ENCODE measurements at places on chromosomes 12 and 14. TPM values are rescaled to one million over a fixed set of nuclear protein-coding genes. Genes with fewer than 3 reads are reported as not detected.

Gene FAM186B
- 1.1 TPM for total RNA-seq

Gene LMNTD1
- not detected for total RNA-seq

Gene EIF2S3B
- total RNA-seq, result 0.45 TPM

Gene MRPS35
- total RNA-seq, result 50.8 TPM

Gene ABCC9
- total RNA-seq, result 10.5 TPM

Gene DAO
- total RNA-seq, result not detected

Gene TMEM132C
- total RNA-seq, result 0.68 TPM

- H3K4me3 ChIP-seq, result no peak overlapping the region
- DNase-seq, result no peak
- H3K36me3 ChIP-seq, result no peaks in the 10 kb centered on the region
- no peak overlapping the region for H3K27ac ChIP-seq
These were observed 85.8 kb upstream of the DYRK2 start for GRCh38 chr12:67562513-67563287.

- no peak overlapping the region for H3K4me3 ChIP-seq
- no peak overlapping the region for H3K27ac ChIP-seq
- no peak for DNase-seq
- no peaks in the 10 kb centered on the region for H3K36me3 ChIP-seq
- no peaks in the 10 kb centered on the region for H3K4me1 ChIP-seq
These were observed 35.4 kb downstream of the PACS2 start for GRCh38 chr14:105349992-105350391.

DNA sequence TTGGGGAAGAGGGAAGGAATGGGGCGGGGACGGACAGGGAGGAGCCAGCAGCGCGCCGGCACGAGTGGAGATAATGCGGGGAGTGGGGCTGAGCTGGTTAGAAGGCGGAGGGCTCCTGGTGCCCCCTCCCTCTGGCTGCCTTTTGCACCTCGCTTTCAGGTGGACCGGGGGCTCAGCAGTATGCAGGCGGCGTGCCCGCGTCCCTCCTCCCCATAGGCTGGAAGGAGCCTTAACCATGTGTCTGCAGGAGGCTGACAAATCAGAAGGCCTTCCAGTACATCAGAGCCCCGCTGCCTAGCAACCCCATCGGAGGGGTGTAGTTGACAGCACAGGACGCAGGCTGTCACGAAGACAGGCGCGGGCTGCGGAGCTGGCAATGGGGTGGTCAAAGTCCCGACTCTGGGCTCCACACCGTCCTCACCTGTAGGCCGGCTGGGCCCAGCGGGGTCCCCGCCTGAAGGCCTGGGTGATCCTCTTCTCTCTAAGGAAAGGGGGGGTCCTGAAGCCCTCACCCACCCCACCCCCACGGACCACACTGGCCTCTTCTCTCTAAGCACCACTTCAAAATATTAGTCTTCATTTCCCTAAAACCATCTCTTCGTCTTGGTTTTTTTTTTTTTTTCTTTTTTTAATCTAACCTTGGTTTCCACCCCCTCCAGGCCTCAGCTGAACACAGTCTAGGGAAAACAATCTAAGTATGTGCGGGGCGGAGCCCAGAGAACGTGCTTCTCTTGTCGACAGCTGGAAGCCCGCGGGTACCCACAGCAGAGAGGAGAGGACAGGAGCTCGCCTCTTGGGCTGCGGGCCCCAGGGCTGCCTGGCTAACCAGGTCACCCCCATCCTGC is 44.5 kb downstream of the KDM2B start:
- peaks cover 31% of the 10 kb centered on the region for H3K4me1 ChIP-seq
- peak overlapping the region; percentile 53 for H3K4me3 ChIP-seq
- H3K36me3 ChIP-seq, result no peaks in the 10 kb centered on the region

DNA sequence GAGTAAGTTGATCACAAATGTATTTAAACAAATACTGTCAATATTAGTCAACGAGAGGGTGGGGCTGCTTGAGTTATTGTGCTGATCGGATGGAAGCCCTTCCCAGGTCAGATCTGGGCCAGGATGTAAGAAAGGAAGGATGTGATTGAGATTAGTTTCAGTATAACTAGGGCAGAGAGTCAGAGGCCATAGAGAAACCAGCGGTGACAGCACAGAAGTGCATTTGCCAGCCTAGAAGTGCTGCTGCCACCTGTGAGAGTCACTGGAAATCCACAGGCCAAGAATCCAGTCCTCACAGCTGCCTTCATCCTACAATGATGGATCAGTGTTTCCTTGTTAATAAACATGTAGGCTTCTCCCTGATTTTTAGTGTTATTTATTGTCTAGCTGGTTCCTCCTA is 9.8 kb upstream of the FERMT2 start:
- peak; percentile 39 for DNase-seq
- peak overlapping the region; percentile 65 for H3K27ac ChIP-seq
- H3K4me3 ChIP-seq, result no peak overlapping the region

- DNase-seq, result no peak
- no peak overlapping the region for H3K4me3 ChIP-seq
- H3K27ac ChIP-seq, result no peak overlapping the region
- no peaks in the 10 kb centered on the region for H3K27me3 ChIP-seq
These were observed 458.4 kb upstream of the SYT1 start for GRCh38 chr12:78406213-78406612.

- no peak for DNase-seq
- no peaks in the 10 kb centered on the region for H3K27me3 ChIP-seq
- H3K4me1 ChIP-seq, result peaks cover 25% of the 10 kb centered on the region
- no peak overlapping the region for H3K27ac ChIP-seq
- no peaks in the 10 kb centered on the region for H3K36me3 ChIP-seq
- no peak overlapping the region for H3K4me3 ChIP-seq
These were observed 8.6 kb downstream of the PLEKHH1 start for GRCh38 chr14:67541448-67542387.

DNA sequence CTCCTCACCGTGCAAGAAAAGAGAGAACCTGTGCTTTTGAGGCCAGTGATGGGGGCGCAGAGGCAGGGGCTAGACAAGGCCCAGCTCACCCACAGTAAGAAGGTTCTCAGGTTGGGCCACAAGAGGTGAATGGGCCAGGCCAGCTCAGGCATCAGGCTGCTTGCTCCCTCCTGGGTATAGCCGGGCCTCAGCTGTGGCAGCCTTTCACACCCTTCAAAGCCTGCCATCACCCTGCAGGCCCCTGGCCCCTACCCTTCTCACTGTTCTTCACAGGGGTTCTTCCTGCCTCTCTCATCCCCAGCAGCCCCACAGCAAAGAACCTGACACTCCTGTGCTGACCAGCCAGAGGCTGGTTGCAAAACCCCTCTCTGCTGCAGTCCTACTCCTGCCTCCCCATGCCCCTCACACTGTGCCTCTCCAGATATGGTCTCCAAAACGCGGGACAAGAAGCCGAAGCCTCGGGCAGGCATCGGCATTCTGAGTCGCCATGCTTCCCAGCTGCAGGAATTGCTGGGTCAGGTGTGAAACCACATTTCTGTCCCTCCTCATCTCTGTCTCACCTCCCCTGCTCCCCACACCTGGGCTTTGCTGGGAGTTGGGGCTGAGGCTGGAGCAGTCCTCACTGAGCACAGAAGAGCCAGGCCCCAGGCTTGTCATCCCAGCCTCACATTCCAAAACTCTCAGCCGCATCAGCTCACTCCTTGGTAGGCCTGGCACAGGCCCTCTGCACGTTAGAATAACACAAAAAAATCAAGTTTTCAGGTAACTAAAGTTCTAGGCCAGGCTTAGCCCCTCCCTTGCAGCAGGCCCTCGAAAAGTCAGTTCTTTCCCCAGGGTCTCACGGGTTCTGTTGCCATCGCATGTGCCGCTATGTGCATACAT is 6.9 kb upstream of the FAIM2 start:
- no peaks in the 10 kb centered on the region for H3K27me3 ChIP-seq
- no peak overlapping the region for H3K4me3 ChIP-seq
- H3K27ac ChIP-seq, result peak overlapping the region; percentile 58

DNA sequence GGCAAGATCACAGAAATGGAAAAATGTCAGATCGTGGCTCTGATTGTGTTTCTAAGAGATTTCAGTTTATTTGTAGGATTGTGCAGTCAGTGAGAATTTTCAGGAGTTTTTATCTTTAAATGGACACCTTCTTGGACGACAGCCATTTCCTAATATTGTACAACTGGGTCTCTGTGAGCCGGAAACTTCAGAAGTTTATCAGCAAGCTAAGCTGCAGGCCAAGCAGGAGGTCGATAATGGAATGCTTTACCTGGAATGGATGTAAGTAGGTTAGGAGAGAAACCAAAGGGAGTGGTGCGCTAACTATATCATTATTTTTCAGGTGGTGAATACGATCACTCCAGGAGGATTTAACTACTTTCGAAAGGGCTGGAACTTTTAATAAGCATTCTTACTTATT is 26.4 kb downstream of the APAF1 start:
- peaks cover 13% of the 10 kb centered on the region for H3K36me3 ChIP-seq
- no peak overlapping the region for H3K4me3 ChIP-seq
- H3K27me3 ChIP-seq, result no peaks in the 10 kb centered on the region
- no peaks in the 10 kb centered on the region for H3K4me1 ChIP-seq
- no peak overlapping the region for H3K27ac ChIP-seq
- DNase-seq, result no peak

DNA sequence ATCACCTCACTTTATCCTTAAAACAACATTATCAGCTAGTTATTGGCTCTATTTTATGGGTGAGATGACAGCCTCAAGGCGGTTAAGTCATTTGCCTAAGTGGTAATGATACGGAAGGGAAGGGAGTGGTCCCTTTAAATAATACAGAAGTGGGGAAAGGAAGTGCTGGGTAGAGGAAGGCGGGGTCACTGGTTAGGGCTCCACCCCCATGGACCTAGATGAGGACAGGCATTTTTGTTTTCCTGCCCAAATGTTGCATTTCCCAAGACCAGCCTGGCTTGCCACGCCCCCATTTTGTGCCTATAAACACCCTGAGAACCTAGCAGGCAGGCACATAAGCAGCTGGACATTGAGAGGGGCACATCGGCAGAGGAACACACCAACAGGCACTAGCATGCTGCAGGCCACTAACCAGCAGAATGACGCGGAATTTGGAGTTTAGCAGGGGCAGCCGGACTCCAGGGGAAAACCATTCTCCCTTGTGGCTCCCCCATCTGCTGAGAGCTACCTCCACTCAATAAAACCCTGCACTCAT is 100.9 kb downstream of the EPS8 start:
- peak overlapping the region; percentile 29 for H3K27ac ChIP-seq
- H3K4me1 ChIP-seq, result peaks cover 14% of the 10 kb centered on the region
- no peak overlapping the region for H3K4me3 ChIP-seq

GRCh38 chr12:106010741-106011140 is 128.0 kb downstream of the NUAK1 start:
- no peaks in the 10 kb centered on the region for H3K36me3 ChIP-seq
- no peak for DNase-seq
- H3K27me3 ChIP-seq, result no peaks in the 10 kb centered on the region
- no peaks in the 10 kb centered on the region for H3K4me1 ChIP-seq
- no peak overlapping the region for H3K27ac ChIP-seq

- H3K4me3 ChIP-seq, result no peak overlapping the region
- peaks cover 10% of the 10 kb centered on the region for H3K27me3 ChIP-seq
- H3K36me3 ChIP-seq, result no peaks in the 10 kb centered on the region
- no peak for DNase-seq
- peaks cover 35% of the 10 kb centered on the region for H3K4me1 ChIP-seq
- no peak overlapping the region for H3K27ac ChIP-seq
These were observed 1.2 kb downstream of the MMP17 start for GRCh38 chr12:131829356-131829747.

DNA sequence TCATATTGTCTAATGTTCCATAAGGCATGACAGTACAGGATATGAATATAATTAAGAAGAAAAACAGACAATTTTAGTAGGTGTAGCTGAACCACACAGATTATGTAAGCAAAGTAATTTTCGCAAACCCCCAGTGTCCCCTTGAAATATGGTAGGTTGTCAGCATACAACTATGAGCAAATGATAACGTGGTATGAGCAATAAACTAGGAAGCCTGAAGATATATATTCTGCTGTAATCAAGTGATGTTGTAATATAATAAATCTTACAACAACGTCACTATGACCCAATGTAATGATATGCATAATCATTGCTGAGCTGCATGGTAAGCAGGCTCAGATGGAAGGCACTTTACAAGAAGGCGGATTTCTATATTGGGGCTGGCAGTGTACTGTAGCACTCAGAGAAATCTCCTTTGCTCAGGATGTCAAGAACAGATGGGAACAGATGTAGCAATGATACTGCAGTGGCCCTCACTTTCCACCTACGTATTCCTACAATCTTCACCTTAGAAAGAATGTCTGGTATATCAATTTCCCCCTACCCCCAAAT is 47.8 kb upstream of the MYF6 start:
- no peaks in the 10 kb centered on the region for H3K36me3 ChIP-seq
- H3K4me1 ChIP-seq, result no peaks in the 10 kb centered on the region
- H3K4me3 ChIP-seq, result no peak overlapping the region
- DNase-seq, result no peak
- H3K27me3 ChIP-seq, result no peaks in the 10 kb centered on the region

DNA sequence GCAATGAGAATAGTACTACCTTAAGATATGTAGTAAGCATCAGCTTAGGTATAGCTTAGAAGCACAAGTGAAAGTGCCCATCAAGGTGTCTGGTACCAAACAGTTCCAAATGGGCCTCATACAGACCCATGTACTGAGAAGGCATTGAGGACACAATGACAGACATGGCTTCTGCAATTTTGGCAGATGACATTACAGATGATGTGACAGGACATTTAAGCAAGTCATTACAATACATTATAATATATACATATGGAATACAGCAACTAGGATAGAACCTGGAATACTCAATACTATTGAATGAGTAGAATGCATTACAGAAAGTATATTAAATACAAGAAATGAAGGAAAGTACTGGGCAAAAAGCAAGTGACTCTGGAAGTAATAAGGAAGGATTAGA is 256.4 kb downstream of the GXYLT1 start:
- no peak for DNase-seq
- H3K27me3 ChIP-seq, result no peaks in the 10 kb centered on the region
- no peaks in the 10 kb centered on the region for H3K4me1 ChIP-seq
- no peaks in the 10 kb centered on the region for H3K36me3 ChIP-seq
- no peak overlapping the region for H3K27ac ChIP-seq
- H3K4me3 ChIP-seq, result no peak overlapping the region

- H3K4me3 ChIP-seq, result no peak overlapping the region
- no peak overlapping the region for H3K27ac ChIP-seq
- peaks cover 3% of the 10 kb centered on the region for H3K27me3 ChIP-seq
- DNase-seq, result no peak
- H3K4me1 ChIP-seq, result peaks cover 25% of the 10 kb centered on the region
- no peaks in the 10 kb centered on the region for H3K36me3 ChIP-seq
These were observed 3.6 kb upstream of the NPAS3 start for GRCh38 chr14:32934881-32935633.

DNA sequence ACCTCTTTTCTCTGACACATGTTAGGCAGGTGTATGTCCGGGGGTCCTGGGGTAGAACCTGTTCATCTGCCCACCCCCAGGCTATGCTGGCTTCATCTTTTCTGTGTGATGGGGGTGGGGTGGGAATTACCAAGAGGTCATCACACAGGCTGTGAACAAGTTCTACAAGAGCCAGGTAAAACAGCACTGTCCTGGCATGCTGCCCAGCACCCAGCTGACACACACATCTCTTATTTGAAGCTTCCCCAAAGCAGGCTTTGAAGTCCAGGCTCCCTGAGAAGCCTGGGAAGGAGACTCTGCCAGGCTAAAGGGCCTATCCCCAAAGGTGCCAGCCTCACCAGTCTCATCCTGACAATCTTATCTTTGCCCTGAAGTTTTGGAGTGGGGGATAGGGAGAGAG is 141.1 kb downstream of the ALG10 start:
- DNase-seq, result peak; percentile 24
- no peaks in the 10 kb centered on the region for H3K36me3 ChIP-seq
- H3K27me3 ChIP-seq, result no peaks in the 10 kb centered on the region
- no peak overlapping the region for H3K27ac ChIP-seq

All from thyroid gland (tissue), 4 donors.